ENCODE measurements at places on chromosomes 1 and 21.
A peak's percentile ranks its signal among the peaks of the same experiment; 100 is the strongest.

GRCh38 chr21:28632755-28633408 is 359.8 kb downstream of the LTN1 start:
- no peak for DNase-seq

GRCh38 chr1:100896481-100896982 is 642 bp downstream of the SLC30A7 start:
- DNase-seq = no peak

DNA sequence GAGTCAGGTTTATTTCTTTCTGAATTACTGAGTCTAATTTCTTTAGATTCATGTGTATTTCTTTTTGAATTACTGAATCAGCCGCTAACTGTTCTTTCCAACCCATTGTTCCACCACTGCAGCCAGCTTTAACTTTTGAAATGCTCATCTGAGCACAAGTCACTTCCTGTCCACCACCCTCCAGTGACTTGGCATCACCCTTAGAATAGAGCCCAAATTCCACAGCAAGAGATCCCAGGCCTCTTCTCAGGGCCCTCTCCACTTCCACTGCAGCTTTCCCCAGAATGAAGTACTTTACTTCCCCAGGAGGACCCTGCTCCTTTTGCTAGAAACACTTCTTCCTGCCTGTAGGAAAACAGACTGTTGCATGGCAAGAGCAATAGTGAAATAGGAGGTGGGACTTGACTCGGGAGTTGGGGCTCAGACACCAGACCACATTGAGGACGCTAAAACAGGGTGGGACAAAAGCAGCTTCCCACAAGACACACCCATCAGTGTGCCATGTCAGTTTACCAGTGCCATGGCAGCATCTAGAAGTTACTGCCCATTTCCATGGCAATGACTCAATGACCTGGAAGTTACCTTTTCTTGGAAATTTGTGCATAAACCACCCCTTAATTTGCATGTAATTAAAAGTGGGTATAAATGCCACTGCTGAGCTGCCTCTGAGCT is 56.5 kb upstream of the ADAR start:
- DNase-seq = no peak

GRCh38 chr1:82377201-82377884 is 576.6 kb downstream of the ADGRL2 start:
- no peak for DNase-seq

GRCh38 chr1:178518894-178519293 is 6.0 kb downstream of the TEX35 start:
- peak; percentile 37 for DNase-seq

GRCh38 chr1:51989582-51990477 is 670 bp downstream of the RAB3B start:
- DNase-seq = no peak

DNA sequence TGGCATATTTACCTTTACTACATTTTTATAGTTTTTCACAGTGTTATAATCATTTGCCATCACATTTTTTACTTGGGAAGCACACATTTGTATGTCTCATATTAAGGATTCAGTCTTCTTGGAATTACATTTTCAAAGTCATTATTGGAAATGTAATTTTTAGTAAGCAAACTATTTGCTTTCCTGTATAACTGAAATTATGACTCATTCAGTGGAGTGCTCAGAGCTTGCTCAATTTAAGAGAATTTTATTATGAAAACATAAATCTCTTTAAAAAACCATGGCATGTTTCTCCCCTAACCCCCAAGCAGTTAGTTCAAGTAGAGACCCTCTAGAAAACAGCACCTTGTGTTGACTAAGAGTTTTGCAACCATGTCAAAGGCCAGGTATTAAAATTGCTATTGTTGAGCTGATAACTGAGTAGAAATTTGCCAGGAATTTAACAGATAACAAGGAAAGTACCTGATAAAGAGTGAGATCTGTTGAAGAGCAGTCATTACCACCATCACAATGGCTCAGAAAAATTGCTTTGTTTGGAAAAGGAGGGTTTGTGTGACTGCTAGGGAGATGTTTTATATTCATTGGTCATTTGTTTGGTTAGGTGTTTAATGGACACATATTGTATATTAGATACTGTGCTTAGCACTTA is 105.9 kb downstream of the KCNK2 start:
- DNase-seq = no peak

- DNase-seq = no peak
Measured at GRCh38 chr1:102120910-102121309, 124.2 kb upstream of the OLFM3 start.

- no peak for DNase-seq
Measured at GRCh38 chr1:119068427-119068826, 72.0 kb downstream of the WARS2 start.

- DNase-seq = no peak
Measured at GRCh38 chr1:87869567-87869966, 540.9 kb downstream of the LMO4 start.

DNA sequence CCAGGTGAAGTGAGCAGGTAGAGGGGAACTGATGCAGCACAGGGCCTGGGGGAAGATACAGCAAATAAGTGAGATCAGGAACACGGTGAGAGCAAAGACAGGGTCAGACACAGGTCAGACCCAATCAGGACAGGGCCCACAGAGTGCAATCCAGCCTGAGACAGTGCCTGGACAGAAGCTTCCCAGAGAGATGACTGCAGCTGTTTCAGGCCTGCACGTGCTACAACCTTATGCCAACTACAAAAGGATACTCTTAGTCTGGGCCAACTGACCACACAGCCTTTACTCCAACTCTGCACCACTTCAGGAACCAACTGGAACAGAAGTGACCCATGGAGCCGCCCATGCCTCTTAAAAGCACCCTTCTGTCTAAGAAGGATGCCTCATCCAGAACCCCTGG is 228.0 kb downstream of the TOMM20 start:
- DNase-seq = no peak

DNA sequence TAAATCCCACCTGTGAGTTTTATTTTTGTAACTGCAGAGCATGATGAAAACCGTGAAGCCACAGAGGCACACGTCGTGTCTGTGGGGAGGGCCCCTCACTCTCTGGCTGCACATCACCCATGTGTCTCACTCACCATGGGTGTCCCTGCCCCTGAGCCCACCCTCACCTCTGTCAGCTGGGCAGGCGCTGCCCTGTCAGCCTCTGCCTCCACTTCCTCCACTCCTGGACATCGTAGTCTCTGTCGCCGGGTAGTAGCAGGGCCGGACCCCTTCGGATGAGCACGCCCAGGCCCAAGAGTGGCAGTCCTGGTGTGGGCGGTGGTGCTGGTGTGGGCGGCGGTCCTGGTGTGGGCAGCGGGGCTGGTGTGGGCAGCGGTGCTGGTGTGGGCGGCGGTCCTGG is 37.3 kb downstream of the COL18A1 start:
- DNase-seq = peak; percentile 45

DNA sequence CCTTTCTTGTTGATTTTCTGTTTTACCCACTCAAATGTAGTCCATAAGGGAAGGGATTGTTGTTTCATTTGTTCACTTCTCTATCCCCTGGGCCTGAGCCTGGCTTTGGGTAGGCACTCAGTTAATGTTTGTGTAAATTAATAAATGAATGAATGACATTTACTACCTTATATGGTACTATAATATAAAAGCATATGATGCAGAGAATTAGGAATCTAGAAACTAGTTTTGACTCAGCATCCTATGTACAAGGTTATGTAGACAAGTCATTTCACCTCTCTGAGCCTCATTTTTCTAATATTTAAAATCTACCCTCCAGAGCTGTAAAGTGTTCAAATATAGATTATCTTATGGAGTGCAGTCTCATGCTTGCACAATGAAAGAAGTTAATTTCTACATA is 68.9 kb upstream of the S1PR1 start:
- no peak for DNase-seq

DNA sequence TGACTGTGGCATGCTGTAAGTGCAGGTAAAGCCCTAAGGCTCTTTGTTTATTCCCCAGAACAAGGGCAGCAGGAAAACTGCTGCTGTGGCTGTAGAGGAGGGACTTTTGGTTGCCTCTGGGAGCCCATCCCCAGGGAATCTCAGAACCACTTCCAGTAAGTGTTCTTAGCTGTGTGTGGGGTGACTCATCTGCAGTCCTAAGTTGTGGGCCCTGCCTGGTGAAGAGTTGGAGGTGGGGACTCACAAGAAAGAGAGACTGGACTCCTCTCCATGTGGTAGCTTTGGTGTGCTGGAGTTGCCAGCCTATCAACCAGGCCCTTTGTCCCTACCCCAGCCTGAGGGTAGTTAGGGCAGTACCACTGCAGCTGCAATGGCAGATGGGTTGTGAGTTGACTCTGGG is 24.0 kb upstream of the DENND1B start:
- no peak for DNase-seq

DNA sequence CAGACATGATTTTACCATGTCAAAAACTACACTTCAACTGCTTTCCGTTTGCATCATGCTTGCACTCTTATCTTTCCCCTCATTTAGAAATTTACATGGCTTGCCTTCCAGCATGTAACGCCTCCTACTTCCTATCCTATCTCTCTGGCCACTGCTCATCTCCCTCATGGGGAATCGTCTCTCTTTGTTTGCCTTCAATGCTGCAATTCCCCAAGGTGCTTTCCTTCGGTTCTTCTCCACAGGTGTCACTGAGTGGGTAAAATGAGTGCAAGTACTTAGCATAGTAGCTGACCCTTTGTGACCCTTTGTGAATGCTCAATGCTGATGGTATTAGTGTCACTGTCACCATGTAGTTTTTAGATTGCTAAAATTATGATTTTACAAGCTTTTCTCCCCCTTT is 63.1 kb downstream of the APP start:
- no peak for DNase-seq

DNA sequence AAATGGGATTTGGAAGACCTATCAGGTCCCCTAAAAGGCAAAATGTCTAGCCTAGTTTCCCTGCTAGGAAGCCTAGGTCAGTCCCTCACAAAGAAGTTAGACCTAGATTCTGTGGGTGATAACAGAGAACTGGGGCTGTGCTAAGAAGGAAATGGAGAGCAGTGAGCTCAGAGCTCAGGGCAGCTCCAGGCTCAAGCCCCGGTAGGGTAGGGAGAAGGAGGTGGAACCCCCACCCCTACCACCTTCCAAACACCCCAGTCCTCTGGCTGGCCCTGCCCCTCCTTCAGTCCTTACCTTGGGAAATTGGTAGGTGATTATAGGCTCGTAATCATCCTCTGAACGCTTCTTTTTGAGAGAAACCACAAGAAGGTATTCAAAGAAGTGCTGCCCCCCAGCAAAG is 1.1 kb downstream of the DENND2D start:
- no peak for DNase-seq

- no peak for DNase-seq
Measured at GRCh38 chr1:220250681-220251080, 21.6 kb downstream of the RAB3GAP2 start.

DNA sequence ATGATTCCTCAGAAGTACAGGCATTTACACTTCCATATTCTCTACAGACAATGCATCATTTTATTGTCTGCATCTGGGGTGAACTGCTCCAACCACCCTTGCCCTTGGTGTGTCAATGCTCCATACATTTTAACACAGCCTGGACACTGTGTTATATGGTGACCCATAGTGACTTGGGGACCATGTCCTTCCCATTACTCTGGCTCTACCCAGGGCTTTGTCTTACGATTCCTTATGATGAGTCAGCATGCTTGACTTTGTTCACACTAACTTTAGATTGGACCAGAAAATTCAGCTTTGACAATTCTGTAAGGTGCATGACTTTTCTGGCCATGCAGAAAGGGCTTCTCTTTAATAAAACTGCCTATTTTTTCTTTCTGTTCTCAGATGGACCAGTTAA is 6.8 kb upstream of the OVAAL start:
- DNase-seq = no peak
